Neuronal stem cell (in vitro differentiated cells): ENCODE measurements at places on chromosomes 7 and 10.
A peak's percentile ranks its signal among the peaks of the same experiment; 100 is the strongest.

- DNase-seq: no peak
These were observed 238.2 kb upstream of the FAM3C start for GRCh38 chr7:121634356-121634755.

- DNase-seq: no peak
These were observed 77.4 kb downstream of the MKI67 start for GRCh38 chr10:128048819-128049210.

DNA sequence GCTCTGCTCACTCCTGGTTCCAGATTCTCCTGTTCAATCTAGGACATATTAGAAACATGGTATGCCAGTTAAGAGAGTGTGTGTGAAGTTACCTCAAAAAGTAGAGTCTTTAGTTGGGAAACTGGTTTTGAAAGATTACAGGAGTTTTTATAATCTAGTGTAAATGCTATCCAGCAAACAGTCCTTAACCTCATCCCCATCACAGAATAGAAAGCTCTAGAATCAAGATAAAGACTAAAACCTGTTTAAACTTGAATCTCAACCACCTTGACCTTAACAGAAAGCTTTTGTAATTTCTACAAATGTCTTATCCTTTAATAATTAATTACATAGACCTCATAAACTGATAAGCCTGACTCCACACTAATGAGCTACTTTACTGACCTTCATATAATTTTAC lies 1288.7 kb upstream of the SORCS1 start:
- no peak for DNase-seq

GRCh38 chr10:127735723-127736221 lies 1.2 kb upstream of the FOXI2 start:
- DNase-seq: no peak

DNA sequence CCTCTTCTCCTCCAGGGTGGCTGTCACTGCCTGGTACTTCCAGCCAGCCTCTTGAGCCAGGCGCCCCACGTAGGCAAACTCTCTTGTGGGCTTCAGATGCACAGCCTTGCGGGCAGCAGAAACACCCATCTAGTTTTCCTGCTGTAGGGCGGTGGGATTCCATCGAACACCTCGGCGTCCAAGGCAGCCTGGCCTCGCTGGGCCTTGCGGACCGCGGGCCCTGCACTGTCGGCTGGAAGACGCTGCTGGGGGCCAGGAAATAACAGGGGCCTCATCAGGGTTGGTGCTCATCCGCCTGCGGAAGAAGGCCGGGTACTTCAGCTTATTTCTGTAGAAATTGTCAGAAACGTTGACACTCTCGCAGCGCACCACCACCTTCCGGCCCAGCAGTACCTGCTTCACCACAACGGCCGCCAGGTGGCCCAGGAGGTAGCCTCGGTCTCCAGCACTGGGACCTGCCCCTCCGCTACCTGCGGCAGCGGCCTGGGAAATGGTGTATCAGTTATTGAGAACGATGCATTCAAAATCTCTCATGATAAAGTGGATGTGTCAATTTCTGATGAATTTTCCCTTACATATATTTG lies 61.1 kb downstream of the WDFY4 start:
- DNase-seq: no peak

- no peak for DNase-seq
These were observed 181.1 kb upstream of the NAMPT start for GRCh38 chr7:106465704-106466468.

- DNase-seq: no peak
These were observed 468.0 kb upstream of the FZD8 start for GRCh38 chr10:36110097-36110496.

DNA sequence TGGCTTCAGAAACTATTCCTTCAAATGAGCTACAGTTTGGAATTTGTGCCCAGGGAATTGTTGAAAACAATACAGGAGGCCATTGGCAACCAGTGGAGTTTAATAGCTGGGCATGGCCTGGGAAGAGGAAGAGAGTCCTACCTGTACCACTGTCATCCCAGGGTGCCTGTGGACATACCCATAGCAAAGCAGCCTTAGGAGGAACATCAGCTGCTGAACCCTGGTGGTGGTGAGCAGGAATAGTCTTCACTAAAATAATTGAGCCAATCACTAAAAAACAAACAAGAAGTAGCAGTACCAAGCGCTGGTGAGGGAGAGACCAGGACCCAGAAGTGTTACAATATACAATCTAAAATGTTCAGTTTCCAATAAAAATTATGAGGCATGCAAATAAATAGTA lies 14.5 kb downstream of the IGFBP1 start:
- DNase-seq: no peak

DNA sequence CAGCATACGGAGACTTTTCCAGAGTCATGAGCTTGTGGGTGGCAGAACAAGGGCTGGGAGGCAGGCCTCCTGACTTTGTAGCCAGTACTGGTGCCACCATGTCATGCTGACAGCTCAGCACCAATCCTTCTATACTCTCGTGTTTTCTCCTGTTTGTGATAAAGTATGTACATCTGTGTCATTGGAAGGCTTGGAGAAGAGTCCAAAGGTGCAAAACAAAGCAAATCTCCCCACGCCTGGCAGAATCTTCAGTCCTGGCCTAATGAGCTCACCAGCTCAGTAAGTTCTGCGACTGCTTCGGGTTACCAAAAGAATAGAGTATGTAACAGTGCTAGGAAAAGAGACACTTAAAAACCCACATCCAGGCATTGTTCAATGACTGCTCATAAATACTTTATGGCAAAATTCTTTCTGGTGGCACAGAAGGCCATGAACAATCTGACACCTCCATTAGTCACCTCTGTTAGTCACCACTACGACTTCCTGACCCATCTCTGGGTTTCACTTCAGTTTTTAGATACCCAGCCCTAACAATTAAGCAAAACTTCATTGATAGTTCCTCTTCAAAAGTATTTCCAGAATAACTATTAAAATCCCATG lies 24.5 kb downstream of the STEAP1 start:
- no peak for DNase-seq

DNA sequence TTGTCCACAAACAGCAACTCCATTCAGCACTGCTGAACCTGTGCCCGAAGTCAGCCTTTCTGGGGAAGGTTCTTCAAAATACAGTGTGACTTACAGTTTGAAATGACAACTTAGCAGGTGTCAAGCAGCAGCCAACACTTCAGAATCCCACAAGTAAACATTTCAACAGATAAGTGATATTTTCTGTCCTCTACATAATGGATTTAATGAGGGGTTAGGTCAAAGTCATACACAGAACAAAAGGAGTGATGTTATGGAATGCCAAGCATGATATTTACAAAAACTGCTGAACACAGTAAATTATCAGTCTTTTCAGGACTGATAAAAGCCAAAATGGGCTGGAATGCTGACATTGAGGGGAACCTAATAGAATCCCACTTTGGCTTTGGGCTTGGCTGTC lies 77.6 kb upstream of the JAZF1 start:
- DNase-seq: no peak

DNA sequence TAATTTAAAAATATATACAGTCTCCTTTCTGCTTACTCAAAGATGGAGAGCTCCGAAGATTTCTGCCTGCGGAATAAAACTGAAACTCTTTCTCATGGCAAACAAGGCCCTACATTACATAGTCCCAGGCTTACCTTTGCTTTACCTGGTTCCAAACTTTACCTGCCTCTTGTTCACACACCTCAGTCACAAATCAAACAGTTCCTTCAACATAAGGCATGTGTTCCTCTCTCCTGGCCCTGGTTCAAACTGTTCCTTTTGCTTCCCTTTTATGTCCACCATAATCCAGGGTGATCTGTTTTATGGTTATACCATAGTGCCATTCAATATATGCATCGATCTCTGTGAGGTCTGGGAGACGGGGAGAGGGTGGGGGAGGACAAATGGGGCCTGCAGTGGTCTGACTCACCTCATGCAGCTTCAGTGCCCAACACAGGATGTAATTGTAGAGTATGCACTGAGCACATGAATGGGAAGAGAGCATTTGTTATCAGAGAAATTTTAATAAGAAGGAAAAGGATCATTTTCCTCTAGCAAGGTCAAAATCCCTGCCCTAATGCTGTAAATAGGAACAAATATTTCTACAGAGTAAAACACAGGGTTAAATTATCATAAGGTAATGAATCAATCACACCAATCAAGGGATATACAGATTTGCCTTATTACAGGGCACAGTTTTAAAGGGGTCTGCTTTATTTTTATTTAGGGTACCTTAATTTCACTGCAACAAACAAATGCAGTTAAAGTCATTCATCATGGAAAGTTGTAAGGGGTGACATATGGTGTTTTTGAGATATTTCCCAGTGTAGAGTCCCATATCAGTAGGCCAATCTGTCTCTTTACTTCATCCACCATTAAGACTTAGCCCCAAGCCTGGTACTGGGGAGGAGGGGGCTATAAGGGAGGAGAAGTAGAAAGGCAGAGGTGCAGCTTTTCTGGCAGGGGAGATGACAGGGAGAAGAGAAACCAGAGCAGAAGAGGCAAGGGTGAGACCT lies 88.8 kb upstream of the PDE1C start:
- no peak for DNase-seq

GRCh38 chr10:80322711-80323110 lies 33.3 kb upstream of the MAT1A start:
- DNase-seq: no peak

DNA sequence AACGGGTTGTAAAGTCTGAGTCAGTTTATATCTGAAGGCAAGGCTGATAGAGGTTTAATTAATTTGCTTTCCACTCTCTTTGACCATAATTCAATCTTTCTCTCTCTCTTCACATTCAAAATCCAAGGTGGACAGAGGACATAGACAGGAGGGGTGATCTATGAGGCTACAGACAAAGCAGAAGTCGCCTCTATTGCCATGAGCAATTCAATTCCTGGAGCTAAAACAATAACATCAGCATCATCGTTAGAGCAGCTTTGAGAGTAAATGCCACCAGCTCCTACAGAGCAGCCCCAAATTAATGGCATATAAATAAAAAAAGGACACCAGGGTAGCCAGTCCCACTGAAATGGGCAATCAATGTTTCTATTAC lies 93.2 kb downstream of the DGKI start:
- no peak for DNase-seq

GRCh38 chr7:2032030-2032875 lies 200.5 kb downstream of the MAD1L1 start:
- no peak for DNase-seq

- no peak for DNase-seq
These were observed 17.7 kb upstream of the CXCL12 start for GRCh38 chr10:44402465-44403195.

- DNase-seq: no peak
These were observed 13.9 kb downstream of the PAX2 start for GRCh38 chr10:100759331-100759730.

- DNase-seq: no peak
These were observed 312.1 kb upstream of the MEOX2 start for GRCh38 chr7:15998617-15999016.

GRCh38 chr7:132451161-132451560 lies 125.1 kb downstream of the PLXNA4 start:
- no peak for DNase-seq

DNA sequence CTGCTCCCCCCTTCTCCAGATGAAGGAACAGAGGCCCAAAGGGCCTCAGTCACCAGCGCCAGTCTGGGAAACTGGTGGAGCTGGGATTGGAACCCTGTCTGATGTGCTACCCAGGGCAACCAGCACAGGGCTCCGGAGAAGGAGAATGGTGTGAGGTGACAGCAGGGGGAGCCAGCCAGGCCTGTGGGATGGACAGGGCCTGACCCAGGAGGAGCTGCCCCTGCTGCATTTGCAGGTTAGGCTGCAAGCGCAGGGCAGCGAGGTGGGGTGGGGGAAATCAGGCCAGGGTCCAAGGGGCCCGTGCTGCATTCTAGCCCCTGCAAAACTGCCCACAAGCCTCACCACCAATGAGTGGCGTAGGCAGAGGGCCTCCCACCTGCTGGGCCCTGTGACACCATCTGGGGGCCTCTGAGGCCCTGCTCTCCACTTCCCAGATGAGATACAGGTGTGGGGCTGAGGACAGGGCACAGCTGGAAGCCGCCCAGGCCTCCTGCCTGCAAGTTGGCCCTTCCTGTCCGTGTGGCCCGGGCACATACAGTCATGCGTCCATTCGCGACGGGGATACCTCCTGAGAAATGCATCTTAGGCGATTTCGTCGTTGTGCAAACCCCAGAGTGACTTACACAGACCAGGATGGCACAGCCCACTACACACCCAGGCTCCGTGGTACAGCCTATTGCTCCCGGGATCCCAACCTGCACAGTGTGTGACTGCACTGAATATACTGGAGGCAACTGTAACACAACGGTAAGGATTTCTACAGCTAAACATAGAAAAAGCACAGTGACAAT lies 45.3 kb downstream of the RASGEF1A start:
- DNase-seq: no peak

GRCh38 chr10:119466655-119467054 lies 75.9 kb downstream of the RGS10 start:
- DNase-seq: no peak

- DNase-seq: no peak
These were observed 41.6 kb upstream of the GSAP start for GRCh38 chr7:77457779-77458178.

DNA sequence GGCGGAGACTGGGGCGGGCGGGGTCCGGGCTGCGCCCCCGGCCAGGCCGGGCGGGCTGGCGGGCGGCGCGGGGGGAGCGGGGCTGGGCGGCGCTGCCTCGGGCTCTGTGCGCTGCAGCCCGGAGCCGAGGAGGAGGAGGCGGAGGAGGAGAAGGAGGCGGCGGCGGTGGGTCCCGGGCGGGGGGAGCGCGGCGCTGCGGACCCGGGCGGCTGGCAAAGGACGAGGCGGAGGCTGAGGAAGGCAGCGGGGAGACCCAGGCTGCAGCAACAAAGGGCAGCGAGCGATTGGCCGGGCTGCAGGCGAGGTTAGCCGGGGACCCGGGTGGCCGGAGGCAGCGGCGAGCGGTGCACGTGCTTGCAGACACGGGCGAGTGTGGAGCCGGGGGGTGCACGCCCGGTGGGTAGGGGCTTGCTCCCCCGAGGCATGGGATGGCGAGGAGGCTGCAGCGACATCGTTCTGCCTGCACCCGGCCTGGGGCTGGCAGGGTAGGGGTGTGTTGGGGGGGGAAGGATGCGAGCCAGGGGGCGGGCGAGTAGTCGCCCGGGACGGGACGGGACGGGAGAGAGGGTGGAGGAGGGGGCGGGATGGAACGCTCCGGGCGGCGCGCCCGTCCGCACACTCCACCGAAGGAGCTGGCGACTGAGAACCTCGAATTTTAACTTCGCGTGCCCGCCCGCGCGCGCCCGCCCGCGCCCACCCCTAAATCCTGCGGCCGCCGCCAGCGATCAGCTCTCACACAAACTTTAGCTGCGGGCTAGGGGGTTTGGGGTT lies 844 bp upstream of the KAT6B start:
- DNase-seq: peak; percentile 75

DNA sequence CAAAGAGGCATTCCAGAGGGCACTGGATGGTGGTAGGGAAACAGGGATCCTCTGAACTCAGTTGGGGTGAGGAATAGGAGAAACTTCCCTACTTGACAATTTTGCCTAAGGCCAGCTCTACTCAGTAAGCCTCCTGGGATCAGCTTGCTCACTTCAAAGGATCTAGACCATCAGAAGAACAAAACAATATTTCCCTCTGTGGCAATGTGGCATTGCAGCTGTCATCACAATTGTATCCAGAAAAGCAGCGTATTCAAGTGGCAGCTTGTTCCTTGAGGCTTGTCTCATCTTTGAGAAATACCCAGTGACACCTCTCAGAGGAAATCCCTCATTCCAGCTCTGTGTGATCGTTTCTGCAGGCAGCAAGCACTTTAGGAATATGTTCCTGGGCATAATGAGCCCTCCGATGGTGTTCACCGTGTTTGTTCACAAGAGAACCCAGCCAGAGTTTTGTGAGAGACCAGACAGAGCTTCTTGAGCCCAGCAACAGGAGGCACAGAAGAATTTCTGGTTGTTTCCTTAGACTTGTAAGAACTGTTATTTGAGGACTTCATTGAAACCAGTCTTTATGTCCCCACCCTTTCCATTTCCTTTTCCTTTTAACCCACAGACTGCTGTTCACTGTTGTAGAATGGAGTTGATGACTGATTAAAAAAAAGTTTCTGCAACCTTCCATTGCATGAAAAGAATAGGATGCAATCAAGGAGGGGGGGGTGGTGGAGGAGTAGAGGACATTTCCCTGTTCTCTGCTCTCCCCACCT lies 747.3 kb downstream of the LRMDA start:
- DNase-seq: no peak
